Peyer's patch (tissue), 4 donors: ENCODE measurements at places on chromosomes 3 and 15. TPM values are rescaled to one million over a fixed set of nuclear protein-coding genes. Genes with fewer than 3 reads are reported as not detected.

GRCh38 chr15:98735895-98736617, 87.7 kb downstream of the IGF1R start:
- DNase-seq = no peak

The BFSP2 gene
- not detected for total RNA-seq

The SV2B gene
- 2.5 TPM for total RNA-seq

GRCh38 chr15:64369078-64369607, 12.1 kb downstream of the PCLAF start:
- no peak for DNase-seq

DNA sequence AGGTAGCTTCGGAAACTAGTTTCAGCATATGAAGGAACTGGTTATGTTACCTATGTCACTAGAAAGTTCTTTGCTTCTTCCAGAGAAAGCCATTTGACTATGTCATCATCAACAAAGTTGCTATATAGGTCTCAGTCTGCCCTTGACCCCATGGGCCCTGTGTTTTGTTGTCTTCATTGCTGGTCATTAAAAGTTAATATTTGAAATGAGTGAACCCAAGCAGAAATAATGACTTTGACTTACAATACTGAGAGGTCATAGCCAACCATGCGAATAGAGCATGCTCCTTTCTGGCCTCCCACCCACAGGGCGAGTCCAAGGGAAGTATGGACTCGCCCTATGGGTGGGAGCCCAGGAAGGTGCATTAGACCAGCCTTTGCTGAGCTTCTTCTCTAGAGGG, 40.9 kb downstream of the APH1B start:
- DNase-seq = no peak

DNA sequence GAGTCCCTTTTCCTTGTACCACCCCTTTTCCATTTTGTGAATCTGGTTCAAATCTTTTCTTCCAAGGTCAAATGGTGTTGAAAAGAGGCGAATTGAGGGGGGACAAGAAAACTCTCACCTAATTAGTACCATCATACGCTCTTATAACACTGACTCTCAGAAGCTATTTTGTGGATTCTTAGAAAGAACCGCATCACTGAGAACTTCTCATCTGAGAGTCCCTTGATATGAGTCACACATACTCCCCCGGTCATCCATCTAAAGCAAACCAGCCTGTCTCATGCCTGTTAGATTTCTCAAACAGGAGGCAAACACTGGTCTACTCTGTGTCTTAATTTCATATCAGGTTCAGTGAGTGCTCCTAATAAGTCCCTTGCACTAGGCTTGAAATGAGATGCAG, 76.5 kb upstream of the SPRED1 start:
- no peak for DNase-seq

GRCh38 chr15:36507458-36507857, 72.0 kb upstream of the CDIN1 start:
- DNase-seq = no peak

The TMEM44 gene
- 22.1 TPM for total RNA-seq

GRCh38 chr15:99090938-99091337, 13.9 kb upstream of the SYNM start:
- no peak for DNase-seq

The TJP1 gene
- total RNA-seq = 112 TPM

The PPP2R3A gene
- total RNA-seq = 17.8 TPM

DNA sequence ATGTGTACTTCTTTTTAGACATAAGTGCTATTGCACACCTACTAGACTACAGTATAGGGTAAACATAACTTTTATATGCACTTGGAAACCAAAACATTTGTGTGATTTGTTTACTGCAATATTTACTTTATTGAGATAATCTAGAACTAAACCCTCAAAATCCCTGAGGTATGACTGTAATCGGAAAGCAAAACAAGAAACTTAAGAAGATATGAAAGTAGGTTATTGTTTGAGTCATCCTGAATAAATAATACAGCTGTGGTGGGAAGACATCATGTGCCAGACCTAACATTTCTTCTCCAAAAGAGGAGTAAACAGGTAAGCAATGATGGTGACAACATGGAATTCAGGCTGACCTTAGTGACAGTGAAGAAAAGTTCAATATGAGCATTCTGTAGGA, 765.5 kb downstream of the OTOL1 start:
- no peak for DNase-seq

The TPRG1 gene
- total RNA-seq = not detected

DNA sequence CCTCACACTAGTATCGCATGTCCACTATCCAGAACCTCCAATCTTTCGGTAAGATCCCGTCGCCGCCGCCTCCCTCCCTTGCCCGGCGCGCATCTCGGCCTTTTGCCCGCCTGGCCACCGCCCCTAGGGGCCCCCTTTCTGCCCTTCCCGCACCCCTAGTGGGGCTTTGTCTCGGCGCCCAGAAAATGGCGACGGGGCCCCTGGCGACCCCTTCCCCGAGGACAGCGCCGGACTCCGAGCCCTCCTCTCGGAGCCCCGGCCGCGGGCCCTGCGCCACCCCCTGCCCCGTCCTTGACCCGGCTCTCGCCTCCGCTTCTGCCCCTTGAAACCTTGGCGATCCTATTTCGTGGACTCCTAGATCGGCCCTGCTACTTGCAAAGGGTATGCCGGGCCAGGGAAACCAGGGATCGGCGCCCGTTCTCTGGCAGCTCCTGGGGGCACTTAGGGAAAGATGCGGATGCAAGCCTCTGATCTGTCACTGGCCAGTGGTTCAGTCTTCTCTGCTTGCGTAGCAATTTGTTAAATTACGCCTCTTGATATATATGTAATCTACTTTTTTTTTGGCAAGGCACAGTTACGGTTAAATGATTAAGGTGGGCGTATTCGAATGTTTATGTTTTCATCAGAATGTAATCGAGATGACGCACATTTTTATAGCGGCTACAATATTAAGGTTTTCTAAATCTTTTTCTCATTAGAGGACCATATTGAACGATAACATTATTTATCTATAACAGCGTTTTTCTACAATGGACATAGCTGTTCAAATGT, 603 bp downstream of the EIF1B start:
- no peak for DNase-seq

The DUOXA2 gene
- total RNA-seq = not detected

The CHRNA7 gene
- 10.7 TPM for total RNA-seq

DNA sequence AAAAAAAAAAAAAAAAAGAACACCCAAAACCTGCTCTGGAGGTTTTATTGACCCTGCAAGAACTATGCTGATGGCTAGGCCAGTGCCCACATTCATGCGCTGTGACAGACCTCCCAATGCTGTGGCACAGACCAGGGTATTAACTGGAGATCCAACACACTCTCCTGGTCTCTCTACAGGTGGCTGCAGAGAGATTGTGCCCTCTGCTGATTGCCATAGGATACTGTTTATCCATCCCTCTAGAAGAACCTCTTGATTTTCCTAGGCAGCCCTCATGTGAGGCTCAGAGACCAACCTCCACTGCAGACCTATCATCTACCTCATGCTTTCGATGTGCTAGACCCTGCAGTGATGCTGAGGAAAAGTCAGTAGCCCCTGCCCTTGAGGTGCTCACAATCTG, 125.5 kb upstream of the TRIM42 start:
- no peak for DNase-seq

The ABHD6 gene
- 85.5 TPM for total RNA-seq

DNA sequence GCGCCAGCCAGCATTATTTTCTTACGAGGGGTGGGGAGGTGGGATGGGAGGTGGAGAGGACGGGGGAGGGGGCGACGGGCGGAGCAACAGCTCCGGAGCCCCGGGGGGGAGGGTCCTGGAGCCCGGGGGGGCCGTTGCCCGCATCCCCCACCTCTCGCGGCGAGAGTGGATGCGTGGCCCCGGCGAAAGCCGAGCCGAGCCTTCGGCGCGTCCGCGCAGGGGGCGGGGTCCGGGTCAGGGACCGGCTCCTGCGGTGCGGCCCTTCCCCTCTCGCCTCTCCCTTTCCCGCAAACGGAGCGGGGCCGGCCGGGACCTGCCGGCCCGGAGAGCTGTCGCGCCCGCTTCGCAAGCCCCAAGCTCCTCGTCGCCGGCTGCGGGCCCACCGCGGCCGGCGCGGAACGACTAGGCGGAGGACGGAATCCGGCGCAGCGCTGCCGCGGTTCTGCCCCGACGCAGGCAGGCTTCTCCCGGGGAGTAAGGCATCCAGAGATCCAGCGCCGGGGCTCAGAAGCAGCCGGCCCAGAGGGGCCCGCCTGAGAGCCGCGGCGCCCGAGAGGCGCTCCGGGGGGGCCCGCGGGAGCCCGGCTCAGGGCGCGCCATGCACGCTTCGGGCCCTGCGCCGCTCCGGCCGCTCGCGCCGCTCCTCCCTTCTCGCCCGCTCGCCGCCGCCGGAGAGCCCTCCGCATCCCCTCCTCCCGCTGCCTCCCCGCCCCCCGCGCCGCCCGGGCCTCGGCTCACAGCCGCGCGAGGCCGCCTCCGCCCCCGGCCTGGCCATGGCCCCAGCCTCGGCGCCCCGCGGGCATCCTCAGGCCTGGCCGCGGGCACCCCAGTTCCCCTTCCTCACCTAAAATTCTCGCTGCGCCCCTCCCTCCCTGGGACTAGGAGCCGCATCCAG, 459 bp upstream of the ADCY5 start:
- peak; percentile 56 for DNase-seq

DNA sequence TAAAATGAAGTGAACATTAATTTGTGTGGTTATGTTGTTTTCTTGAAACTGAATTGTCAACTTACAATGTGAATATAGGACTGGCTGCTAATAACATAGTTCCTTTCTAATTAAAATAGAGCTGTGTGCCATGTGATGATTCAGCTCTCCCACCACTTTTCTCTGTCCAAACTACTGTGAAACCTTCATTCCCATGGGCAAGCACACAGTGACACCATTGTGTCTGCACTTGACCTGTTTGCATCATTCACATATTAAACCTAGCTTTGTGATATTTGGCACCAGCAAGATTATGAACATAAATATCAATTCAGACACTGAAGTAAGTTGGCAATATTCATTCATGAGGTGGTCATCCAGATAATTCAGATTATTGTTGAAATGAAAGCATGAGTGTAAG, 78.8 kb upstream of the TCF12 start:
- no peak for DNase-seq

The RFTN1 gene
- total RNA-seq = 21.4 TPM

The VGLL3 gene
- total RNA-seq = 4.3 TPM

DNA sequence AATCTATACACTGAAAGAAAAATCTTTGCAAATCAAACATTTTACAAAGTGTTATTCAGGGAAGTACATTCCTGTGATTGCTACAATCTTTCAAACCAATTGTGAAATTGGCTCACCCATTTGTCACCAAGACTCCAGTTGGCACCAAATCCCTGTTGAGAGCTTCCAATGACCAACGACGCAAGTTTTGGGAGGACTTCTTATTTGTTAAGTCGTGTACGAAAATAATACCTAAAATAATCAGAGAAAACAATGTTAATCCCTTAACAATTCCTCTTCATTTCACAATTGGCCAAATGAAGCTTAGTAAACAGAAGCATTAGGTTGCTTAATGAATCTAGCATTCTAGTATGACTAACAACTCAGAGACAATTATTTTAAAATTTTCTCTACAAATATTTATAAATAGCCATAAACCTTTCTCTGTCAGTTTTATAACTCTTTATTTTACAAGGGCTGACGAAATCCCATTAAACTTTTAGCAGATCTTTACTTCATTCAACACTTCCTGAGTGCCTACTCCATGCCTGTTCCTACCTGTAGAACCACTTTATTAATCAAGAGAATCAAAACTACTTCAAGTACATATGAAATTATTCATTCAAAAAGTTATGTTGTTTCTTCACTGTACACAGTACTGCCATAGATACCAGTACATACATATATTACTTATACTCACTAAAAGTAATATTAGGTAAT, 24.0 kb upstream of the HGD start:
- no peak for DNase-seq

The PATL2 gene
- total RNA-seq = 4.0 TPM

GRCh38 chr3:196842567-196843434, 24.9 kb upstream of the SENP5 start:
- no peak for DNase-seq

- peak; percentile 48 for DNase-seq
Observed at GRCh38 chr3:190585805-190586630, 72.1 kb downstream of the IL1RAP start.

The LRRIQ4 gene
- not detected for total RNA-seq

- no peak for DNase-seq
Observed at GRCh38 chr3:134839422-134839821, 44.4 kb downstream of the EPHB1 start.

- DNase-seq = peak; percentile 84
Observed at GRCh38 chr15:44711743-44712345, 527 bp downstream of the B2M start.

The PPP1R14D gene
- 42.9 TPM for total RNA-seq

The CNTN4 gene
- 31.1 TPM for total RNA-seq

The SLC25A36 gene
- total RNA-seq = 49.3 TPM

- DNase-seq = no peak
Observed at GRCh38 chr3:39780352-39780751, 29.1 kb upstream of the MYRIP start.

The CPB1 gene
- not detected for total RNA-seq

- DNase-seq = no peak
Observed at GRCh38 chr3:53815067-53815466, 31.2 kb downstream of the CHDH start.

DNA sequence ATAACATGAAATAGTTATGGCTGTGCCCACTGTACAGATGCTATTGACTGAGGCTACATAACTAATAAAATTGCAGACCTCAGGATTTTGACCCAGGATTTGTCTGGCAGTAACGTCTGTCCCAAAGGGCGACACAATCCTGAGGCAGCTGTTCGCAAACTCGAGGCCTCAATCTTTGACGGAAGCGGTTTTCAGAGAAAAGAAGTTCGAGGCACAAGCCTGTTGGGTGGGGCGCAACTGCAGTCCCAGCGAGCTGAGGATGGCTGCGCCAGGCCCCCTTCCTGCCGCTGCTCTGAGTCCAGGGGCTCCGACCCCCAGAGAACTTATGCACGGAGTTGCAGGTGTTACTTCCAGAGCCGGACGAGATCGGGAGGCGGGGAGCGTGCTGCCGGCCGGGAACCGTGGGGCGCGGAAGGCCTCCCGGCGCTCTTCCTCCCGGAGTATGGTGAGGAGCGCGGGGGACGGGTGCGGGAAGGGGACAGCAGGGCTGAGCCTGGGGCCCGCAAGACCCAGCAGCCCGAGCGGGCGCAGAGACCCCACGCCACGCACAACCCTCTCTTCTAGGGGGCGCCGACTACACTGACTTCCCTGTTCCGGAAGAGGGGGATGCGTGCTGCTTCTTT, at the start of gene PARP15:
Gene PARP15 (plus strand): TSS at position 242 of the 623 bp plus-strand sequence. CDS start 18 bp downstream, at position 260.
- peak; percentile 61 for DNase-seq

DNA sequence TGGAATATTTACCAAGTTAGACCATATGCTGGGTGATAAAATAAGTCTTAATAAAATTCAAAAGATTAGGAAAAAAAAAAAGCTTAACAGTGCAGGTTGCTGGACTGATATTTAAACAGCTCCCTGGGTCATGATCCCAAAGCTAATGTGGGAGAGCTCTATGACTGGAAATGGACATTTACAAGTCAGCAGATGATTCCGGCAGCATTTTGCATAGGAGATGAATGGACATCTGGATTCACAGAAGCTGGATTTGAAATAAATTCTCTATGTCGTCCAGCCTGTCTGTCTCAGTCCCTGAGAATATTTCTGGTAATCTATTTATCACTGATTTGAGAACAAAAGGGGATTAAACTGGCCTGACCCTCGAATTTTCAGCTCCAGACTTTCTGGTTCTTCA, 52.3 kb upstream of the KLHL25 start:
- no peak for DNase-seq
